ENCODE measurements at places on chromosomes 11 and 22. TPM values are rescaled to one million over a fixed set of nuclear protein-coding genes. Genes with fewer than 3 reads are reported as not detected.

Gene RASD2
- 3.6 TPM for total RNA-seq

DNA sequence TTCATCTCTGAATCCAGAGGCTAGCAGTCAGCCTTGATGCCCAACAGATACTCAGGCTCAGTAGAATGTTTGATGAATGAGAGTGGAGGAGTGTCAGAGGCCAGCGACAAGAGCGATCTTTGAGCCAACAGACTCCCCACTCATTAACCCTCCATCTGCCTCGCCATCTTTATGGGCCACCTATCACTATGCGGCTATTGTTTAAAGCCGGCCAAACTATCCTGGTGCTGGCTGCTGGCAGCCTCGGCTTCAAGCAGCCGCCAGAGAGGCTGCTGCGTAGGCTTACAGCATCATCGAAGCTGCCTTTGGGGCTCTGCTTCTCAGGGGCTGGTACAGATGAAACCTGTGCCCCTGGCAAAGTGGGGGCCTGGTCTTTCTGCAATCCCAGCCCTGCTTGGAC lies 525.6 kb downstream of the INSC start:
- H3K36me3 ChIP-seq: no peaks in the 10 kb centered on the region
- H3K27ac ChIP-seq: no peak overlapping the region
- H3K27me3 ChIP-seq: no peaks in the 10 kb centered on the region
- no peaks in the 10 kb centered on the region for H3K4me1 ChIP-seq
- DNase-seq: no peak

- H3K36me3 ChIP-seq: no peaks in the 10 kb centered on the region
- H3K27ac ChIP-seq: no peak overlapping the region
- no peak overlapping the region for H3K4me3 ChIP-seq
- DNase-seq: no peak
Measured at GRCh38 chr22:43390166-43390565, 21.6 kb upstream of the MPPED1 start.

- peak overlapping the region; percentile 43 for H3K4me3 ChIP-seq
- DNase-seq: peak; percentile 74
- peak overlapping the region; percentile 93 for H3K27ac ChIP-seq
- H3K27me3 ChIP-seq: no peaks in the 10 kb centered on the region
Measured at GRCh38 chr11:59815754-59816153, 5.2 kb upstream of the MRPL16 start.

DNA sequence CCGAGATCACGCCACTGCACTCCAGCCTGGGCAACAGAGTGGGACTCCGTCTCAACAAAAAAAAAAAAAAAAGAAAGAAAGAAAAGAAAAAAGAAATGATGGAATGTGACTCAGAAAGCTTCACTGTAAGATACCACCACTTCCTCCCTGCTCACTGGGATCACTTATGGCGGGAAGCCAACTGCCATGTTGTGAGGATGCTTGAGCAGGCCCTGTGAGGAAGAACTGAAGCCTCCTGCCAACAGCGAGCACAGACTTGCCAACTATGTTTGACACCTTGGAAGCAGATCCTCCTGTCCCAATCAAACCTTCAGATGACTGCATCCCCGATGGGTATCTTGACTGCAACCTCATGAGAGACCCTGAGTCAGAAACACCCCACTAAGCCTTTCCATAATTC lies 8.3 kb downstream of the SEC14L6 start:
- DNase-seq: no peak
- H3K36me3 ChIP-seq: no peaks in the 10 kb centered on the region
- no peak overlapping the region for H3K27ac ChIP-seq
- peaks cover 8% of the 10 kb centered on the region for H3K27me3 ChIP-seq
- H3K4me3 ChIP-seq: no peak overlapping the region

- H3K4me1 ChIP-seq: peaks cover 41% of the 10 kb centered on the region
- H3K27me3 ChIP-seq: no peaks in the 10 kb centered on the region
- no peak overlapping the region for H3K27ac ChIP-seq
- no peak overlapping the region for H3K4me3 ChIP-seq
- no peak for DNase-seq
Measured at GRCh38 chr11:43689167-43689566, 8.6 kb downstream of the HSD17B12 start.

- no peak for DNase-seq
- H3K27me3 ChIP-seq: peaks cover 98% of the 10 kb centered on the region
- H3K4me3 ChIP-seq: no peak overlapping the region
- H3K27ac ChIP-seq: no peak overlapping the region
- no peaks in the 10 kb centered on the region for H3K4me1 ChIP-seq
- H3K36me3 ChIP-seq: no peaks in the 10 kb centered on the region
Measured at GRCh38 chr22:22738959-22739585, 94.7 kb downstream of the GGTLC2 start.

Measured in GM23338 (cell line).